NCI-H510A treated with DMSO at 0.1 percent for 48 hours (cell line): ENCODE measurements at places on chromosomes 11 and 22.
A peak's percentile ranks its signal among the peaks of the same experiment; 100 is the strongest.

GRCh38 chr11:1786466-1786865 lies 22.7 kb upstream of the CTSD start:
- no peak for DNase-seq

DNA sequence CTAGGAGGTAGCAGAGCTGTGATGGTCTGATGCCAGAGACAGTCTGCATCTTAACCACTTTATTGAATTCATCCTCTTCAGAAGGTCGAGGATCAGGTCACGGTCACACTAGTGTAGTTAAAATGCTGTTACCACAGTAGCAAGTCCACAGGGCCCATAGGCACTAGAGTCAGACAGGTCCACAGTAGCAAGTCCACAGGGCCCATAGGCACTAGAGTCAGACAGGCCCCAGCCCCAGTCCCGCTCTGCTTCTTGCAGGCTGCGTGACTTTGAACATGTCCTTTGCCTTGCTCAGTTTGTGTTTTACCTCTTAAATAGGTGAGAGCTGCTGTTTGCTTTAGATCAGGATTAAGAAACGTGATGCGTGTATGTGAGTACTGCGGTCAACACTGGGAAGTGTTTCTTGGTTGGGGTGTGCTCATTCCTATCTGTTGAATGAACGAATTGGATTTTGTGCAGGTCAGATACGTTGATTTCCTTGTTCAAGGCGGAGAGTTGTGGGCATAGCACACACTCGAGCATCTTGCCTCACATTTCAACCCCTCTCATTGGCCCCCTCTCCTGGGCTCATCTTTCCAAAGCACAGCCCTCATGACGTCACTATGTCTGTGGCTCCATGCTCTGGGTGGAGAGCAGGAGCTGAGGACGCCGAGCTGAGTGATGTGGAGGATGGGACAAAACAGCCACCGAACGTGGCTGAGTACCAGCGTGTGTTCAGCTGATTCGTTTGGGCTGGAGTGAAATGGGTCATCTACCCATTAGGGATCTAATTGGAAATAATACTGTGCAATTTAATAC lies 191.7 kb downstream of the TBC1D22A start:
- DNase-seq = peak; percentile 30

GRCh38 chr22:50683086-50683993 lies 10.7 kb downstream of the SHANK3 start:
- no peak for DNase-seq

DNA sequence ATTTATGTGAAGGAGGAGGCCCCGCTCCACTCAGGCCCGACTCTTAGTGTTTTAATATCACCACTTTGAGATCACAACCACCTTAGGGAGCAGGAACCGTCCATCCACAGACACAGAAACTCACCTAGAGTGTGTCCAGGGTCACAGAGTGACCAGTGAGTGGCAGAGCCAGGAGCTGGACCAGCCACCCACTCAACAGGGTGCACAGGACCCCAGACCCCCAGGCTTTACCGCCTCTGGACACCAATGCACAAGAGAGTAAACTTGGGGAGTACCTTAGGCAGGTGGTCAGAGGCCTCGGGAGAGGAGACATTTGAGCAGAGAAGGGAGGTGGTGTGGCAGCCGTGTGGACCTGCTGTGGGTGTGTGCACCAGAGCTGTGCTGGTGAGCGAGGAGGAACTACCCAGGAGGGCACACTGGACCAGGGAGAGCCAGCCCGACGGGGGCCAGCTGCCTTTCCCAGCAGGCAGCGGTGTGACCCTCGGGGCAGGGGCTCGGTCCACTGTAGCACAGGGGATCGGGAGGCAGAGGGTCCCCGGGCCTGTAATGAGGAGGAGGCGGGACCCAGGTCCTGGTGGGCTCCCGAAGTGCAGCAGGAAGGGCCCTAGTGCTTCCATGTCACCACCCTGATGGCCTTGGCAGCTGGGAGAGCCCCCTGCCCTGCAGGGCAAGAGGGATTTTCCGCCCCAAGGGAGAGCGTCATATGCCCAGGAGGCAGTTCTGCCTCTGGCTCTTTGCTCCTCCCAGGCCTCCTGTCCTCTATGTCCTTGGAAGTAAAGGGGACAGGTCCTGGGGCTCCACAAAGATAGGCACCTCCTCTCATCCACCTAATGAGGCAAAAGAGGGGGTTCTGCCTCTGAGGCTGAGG lies 7.5 kb upstream of the NLRP6 start:
- DNase-seq = no peak

- DNase-seq = no peak
Measured at GRCh38 chr11:3747704-3748103, 49.6 kb downstream of the NUP98 start.

GRCh38 chr11:10601837-10602236 lies 33.4 kb upstream of the LYVE1 start:
- no peak for DNase-seq

- DNase-seq = peak; percentile 18
Measured at GRCh38 chr22:49934891-49935557, 16.6 kb downstream of the CRELD2 start.

GRCh38 chr22:37089434-37089833 lies 20.1 kb downstream of the TMPRSS6 start:
- no peak for DNase-seq

DNA sequence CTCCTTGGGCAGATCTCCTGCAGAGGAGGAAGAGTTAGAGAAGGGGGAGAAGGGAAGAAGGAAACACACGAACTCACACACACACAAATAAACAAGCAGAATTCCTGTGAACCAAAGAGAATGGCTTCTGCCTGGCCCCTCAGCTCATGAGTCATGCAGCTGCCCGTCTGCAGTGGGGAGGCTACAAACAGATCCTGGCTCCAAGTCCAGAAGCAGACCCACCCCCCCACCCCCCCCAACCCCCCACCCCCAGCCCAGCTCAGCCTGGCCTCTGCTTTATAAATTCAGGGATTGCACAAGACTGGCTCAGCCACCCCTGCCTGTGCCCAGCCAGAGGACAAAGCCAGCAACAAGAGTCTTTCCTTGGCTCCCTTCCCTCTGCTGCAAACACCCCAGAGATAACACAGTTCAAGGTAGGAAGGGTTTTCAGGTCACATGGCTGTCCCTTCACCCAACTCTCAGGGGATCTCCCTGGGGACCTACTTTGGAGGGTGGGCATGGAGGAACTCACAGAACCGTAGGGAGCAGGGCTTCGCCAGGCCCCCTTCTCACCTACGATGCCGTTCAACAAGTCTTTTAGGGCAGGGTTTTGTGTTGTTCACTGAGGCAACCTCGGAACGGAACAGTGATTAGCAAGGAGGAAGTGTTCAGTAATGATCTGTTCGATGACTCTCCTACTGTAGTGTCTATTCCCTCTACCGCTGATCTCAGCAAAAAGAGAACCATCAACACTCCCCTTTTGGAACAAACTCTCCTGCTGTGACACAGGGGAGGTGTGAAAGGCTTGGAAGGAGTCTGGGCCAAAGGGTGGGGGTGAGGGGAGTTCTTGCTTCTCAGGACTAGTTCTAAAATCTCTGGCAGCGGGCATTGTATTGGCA lies 35.5 kb downstream of the RPL27A start:
- DNase-seq = no peak

GRCh38 chr11:112631333-112631732 lies 329.9 kb upstream of the NCAM1 start:
- DNase-seq = no peak

DNA sequence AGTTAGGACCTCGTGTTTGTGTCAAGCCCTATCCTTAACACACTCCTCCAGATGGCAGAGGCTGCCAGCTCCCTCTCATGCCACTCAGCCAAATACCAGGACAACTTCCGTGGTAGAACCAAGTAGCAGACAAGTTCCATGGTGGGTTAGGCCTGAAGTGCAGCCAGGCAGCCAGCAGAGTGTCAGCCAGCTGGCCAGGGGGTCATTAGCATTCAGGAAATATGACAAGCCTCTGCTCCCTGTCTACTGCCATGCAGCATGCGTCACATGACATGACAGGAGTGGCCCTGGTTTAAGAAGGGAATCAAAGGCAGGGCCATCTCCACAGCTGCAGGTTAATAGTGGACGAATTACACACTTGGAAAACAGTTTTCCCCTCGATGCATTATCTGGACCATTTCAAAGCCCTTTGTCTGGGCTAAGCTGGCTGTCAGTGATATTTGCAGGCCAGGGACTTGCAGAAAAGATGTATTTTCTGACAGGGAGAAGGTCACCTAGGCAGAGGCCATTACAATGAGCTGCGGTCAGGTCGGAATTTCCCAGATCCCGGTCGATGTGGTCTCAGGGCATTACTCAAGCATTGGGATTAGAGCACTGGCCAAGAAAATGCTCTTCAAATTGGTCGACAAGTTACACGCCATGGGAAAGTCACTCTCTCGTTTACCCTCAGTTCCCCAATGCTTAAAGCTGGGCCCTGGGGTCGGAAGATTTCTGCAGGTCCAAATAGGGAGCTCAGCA lies 461.7 kb upstream of the CADM1 start:
- peak; percentile 78 for DNase-seq

GRCh38 chr22:46511151-46512038 lies 26.0 kb downstream of the CELSR1 start:
- no peak for DNase-seq

DNA sequence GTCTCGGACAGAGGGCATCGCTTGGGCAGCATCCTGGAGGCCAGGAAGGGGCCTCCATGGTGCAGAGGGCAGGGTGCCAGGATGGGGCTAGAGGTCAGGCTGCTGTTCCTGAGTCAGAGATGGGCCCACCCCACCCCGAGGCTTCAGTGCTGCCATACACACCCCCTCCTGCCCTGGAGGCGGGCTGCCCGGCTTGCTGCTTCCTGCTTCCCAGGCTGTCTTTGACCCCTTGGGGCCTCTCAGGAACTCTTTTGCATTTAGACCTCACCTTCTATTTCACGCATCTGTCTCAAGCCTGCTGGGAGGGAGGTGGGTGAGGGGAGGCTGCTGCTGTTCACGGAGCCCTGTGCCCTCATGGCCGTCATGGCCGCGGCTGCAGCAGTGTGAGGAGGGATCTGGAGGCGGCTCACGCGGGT lies 6.6 kb upstream of the GRAMD4 start:
- no peak for DNase-seq

DNA sequence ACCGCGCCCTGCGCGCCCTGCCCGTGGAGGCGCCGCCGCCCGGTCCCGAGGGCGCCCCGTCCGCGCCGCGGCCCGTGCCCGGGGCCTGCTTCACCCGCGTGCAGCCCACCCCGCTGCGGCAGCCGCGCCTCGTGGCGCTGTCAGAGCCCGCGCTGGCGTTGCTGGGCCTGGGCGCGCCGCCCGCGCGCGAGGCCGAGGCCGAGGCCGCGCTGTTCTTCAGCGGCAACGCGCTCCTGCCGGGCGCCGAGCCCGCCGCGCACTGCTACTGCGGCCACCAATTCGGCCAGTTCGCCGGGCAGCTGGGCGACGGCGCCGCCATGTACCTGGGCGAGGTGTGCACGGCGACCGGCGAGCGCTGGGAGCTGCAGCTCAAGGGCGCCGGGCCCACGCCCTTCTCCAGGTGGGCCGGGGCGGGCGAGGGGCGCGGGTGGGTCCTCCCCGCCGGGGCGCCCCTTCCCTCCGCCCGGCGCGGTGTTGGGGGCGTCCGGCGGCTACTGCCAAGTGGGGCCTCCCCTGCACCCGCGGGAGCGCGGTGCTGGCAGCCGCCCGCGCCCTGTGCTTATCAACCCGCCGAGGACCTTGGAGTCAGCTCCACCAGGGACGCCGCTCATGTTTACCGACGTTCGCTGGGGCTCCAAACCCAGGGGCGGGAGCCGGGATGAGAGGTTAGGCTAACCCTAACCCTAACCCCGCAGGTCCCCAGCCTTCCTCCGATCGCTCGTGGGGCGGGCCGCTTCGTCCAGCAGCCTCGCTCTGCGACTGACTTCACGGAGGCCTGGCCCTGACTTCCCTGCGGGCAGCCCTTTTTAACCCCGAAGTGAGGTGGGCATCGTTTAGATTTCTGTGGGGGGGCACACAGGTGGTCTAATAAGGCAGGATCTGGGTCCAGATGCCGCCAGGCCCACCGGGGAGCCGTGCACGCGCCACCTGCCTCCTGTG lies 649 bp downstream of the SELENOO start:
- DNase-seq = no peak

GRCh38 chr11:19813158-19813879 lies 100.7 kb downstream of the NAV2 start:
- DNase-seq = no peak

- DNase-seq = no peak
Measured at GRCh38 chr22:46974077-46974476, 211.6 kb downstream of the TBC1D22A start.

DNA sequence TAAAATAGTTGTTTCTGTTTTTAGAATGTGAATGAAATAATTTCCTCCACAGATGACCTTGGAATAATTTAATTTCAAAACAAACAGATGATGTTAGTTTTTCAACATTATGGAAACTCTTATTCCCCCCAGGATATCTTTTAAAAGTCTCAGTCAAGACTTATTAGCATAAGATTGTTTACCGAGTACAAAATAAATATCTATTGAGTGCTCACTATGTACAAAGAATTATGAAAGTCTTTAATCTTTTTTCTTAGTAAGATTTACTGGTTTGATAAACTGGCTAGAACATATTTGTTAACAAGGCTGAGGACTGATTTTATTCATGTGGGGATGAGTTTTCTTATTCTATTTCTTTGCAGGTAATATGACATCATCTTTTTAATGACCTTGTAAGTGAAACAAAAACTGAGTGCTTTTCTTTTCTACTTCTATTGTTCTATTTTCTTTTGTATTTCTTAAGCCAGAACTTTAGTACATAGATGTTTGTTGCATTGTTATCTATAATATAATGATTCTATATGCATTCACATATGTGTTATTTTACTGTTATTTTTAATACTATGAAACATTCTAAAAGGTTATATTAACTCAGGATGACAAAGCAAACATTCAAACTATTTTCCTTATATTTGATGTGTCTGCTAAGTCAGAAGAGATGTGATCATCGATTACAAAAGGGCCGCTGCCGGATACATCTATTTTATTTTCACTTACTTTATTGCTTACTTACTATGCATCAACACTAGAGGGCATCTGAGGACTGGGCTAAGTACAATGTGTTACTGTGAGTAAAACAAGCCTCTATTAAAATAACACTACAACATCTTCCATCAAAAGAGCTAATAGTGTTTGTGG lies 111.0 kb upstream of the ARHGAP42 start:
- DNase-seq = peak; percentile 42

GRCh38 chr11:4465407-4465806 lies 16.3 kb downstream of the OR52K2 start:
- no peak for DNase-seq

DNA sequence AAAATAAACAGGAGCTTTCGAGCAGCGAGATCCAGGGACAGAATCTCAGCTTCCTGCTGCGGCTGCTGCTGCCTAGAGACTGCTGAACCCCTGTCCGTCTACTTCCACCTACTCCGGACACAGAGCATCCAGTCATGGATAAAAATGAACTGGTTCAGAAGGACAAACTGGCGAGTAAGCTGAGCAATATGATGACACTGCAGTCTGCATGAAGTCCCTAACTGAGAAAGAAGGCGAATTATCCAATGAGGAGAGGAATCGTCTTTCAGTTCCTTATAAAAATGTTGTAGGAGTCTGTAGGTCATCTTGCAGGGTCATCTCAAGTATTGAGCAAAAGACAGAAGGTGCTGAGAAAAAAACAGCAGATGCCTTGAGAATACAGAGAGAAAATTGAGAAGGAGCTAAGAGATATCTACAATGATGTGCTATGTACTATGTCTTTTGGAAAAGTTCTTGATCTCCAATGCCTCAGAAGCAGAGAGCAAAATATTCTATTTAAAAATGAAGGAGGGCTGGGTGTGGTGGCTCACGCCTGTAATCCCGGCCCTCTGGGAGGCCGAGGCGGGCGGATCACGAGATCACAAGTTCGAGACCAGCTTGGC lies 11.1 kb upstream of the MS4A2 start:
- no peak for DNase-seq

GRCh38 chr11:74471668-74472429 lies 4.5 kb upstream of the KCNE3 start:
- no peak for DNase-seq
